ENCODE measurements at places on chromosomes 1 and 21. TPM values are rescaled to one million over a fixed set of nuclear protein-coding genes. Genes with fewer than 3 reads are reported as not detected.

DNA sequence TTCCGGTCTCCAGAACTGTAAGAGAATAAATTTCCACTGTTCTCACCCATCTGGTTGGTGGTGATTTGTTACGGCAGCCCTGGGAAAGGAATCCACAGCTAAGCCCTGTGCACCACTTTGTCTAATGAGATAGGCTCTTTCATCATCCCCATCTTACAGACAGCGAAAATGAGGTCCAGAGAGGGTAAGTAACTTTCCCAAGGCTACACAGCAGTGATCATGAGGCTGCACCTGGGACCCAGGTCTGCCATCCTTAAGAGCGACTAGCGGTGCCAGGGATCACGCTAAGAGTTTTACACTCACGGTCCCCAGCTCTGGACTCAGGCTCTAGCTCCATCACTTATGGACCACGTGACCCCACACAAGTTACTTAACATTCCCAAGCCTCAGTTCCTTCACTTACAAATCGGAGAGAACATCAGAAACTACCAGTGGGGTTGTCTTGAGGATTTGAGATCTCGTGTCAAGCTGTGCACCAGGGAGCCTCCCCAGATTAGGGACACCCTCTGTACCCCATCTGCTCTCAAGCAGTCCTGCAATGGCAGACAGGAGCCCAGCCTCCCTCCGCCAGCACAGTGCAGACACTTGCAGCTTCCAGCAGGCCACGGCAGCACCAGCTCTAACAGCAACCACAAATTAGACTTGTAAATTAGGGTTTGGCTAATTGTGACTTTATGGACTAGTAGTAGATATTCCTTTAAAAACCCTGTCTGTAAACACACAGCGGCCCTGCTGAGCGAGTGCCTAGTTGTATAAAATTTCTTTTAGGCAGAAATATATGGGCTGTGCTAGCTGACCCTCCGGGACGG lies 87.3 kb downstream of the DISP3 start:
- DNase-seq: no peak

DNA sequence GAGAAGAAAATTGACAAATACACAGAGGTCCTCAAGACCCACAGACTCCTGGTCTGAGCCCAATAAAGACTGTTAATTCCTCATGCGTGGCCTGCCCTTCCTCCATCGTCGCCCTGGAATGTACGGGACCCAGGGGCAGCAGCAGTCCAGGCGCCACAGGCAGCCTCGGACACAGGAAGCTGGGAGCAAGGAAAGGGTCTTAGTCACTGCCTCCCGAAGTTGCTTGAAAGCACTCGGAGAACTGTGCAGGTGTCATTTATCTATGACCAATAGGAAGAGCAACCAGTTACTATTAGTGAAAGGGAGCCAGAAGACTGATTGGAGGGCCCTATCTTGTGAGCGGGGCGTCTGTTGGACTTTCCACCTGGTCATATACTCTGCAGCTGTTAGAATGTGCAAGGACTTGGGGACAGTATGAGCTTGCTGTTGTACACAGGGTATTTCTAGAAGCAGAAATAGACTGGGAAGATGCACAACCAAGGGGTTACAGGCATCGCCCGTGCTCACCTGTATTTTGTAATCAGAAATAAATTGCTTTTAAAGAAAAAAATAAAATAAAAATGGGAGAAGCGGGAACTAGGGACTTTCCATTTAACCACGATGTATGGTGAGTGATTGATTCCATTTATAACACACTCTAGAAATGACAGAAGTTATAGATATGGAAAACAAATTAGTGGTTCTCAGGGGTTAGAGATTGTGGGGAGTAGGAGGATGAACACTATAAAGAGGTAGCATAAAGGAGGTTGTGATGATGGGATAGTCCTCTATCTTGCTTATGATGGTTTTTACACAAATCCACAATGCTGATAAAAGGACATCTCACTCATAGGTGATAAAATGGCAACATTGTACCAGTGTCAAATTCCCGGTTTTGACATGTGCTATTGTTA lies 244.7 kb downstream of the MRPL39 start:
- no peak for DNase-seq

DNA sequence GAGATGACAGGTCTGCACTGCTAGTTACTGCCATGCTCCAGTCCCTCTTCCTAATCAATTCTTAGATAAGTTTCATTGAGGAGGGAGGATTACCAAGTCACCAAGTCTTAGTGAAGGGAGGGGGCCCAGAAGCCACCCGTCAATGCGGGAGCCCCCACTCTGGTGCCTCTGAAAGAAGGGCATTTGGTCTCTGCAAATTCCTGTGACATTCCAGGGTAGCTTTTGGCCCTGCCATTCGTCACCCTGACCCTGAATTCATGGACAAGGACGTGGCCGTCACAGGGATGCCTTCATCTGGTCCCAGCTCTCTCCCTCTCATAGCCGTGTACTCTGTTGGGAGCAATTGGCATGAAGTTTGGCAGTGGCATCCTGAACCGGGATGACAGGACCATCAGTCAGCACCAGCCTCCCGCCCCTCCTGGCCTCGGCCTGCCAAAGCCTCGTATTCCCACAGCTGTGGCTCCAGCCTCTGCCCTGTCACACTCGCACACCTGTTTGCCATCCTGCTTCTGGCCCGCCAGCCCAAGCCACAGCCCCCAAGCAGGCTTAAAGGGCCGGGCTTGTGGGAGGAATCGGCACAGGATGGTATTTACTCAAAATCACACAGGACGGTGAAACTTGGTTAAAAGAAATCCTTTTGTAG lies 150.7 kb downstream of the CLIC6 start:
- no peak for DNase-seq

- DNase-seq: no peak
Observed at GRCh38 chr1:205480349-205480985, 24.0 kb upstream of the CDK18 start.

Gene SLC22A15
- total RNA-seq: not detected

Gene KCNA10
- total RNA-seq: not detected

Gene UQCRHL
- total RNA-seq: 3.4 TPM

Gene CDK18
- 1.7 TPM for total RNA-seq

Gene GCLM
- 33.7 TPM for total RNA-seq

Gene OR2T11
- total RNA-seq: not detected

All from dermis blood vessel endothelial cell (primary cell).